ENCODE measurements at places on chromosomes 6 and 20.

DNA sequence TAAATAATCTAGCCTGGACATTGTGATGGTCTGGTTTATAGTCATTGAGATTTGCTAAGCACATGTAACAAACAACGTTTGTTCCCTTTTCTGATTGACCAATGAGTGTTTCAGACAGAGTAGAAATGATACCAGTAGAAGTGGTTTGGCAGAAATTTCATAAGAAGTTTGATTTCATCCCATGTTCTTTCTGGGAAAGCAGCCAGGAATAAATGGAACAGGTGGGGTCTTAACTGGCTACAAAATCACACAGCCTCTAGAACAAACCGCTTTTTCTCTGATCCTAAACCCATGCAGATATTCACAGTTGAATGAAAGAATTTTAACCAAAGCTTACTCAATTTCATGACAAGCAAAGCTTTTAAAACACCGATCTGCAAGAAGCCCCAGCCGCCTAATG is 227.5 kb downstream of the UST start:
- DNase-seq, result no peak

DNA sequence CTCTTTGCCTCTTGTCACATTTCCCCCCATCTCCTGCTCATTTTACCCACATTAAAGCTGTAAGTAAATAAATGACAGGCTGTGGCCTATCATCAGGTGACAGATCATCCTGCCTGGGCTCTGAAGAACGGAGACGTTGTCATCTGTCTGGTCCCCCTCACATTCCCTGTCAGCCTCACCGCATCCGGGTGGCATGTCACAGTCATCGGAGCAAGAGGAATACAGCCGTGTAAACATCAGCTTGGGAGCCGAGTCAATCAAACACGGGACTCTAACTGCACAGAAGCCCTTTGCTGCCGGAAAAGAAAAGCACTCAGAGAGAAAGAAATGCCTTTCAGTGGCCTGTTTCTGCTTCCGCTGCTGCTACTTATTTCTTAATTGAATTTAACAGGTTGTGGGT is 371.9 kb upstream of the ID4 start:
- no peak for DNase-seq

DNA sequence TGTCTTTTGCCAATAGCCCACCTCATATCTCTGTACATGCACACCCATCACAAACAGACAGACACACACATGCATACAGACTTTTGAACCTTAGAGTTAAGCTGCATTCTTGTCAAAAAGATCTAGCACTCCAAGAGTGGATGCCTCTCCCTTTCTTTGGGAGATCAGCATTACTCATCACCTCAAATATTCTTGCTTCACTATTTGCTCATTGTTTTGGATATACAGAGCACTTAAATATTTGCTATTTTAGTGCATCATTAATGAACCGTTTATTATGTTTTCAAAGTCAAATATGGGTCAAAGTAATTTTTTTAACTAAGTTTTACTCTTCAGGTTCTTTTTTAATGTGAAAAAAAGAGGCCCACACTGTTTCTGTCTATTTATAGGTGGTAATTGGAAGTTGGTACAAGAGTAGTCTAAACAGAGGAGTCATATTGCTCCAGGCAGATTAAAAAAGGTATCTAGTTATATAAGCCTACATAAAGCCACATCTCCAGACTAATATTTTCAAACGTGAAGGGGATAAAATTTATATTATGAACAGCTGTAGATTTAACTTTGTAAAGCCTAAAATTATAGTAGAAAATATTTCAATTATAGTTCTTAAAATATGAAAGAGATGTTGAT is 102.6 kb downstream of the FLRT3 start:
- no peak for DNase-seq

DNA sequence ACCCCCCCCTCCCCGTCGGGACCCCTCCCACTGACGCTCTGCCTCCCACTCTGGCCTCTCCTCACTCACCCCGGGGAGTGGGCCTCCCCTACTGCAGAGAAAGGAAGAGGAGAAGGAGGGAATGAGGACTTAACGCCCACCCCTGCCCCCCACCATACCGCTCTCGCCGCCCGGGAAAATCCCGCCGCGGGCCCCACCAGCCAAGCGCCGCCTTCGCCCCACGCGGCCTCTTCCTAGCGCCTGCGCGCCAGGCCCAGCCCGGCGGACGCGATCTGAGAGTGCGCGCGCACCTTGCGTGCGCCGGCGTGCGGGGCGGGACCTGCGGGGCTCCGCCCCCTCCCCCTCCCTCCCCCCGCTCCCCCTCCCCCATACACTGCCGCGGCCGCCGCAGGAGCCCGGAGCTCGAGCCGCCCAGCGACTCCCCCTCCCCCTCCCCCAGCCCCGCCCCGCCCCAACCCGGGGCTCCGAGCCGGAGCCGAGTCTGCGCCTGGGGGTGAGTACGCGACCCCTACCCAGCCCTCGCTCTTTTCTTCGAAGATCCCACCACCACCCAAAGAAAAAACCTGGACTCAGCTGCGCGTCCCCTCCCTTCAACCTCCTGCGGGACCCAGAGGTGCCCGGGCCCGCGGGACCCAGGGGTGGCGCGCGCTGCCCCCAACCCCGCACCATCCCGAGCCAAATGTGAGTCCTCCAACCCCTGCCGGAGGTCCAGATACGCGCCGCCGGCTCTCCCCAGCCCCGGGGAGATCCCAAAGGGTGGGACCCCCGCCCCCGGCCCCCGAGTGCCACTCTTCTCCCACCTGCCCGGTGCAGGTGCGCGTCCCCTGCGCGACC is at the start of the genes MRPL14 and TMEM63B:
Gene MRPL14 (minus strand): TSS at position 267 of the 834 bp plus-strand sequence. CDS start 10,841 bp downstream, outside the sequence.
Gene TMEM63B (plus strand): TSS at position 369 of the 834 bp plus-strand sequence. CDS start 7,031 bp downstream, outside the sequence.
- peak; percentile 90 for DNase-seq

DNA sequence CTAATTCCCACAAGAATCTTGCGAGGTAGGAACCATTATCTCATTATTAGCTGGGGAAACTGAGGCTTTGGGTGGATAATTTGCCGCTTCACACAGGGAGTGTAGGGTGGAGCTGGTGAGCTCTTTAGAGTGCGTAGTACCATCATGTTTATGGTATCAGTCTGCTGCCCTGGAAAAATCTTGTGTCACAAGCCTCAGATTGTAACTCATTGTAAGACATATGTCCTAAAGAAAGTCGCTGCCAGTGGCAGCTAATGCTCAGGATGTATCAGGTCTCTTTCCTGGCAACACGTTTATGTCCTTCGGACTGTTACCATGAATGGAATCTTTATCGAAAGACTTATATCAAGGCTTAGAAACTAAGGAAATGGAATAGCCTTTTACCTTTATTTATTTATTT is 1.9 kb downstream of the ZFAND3 start:
- no peak for DNase-seq

DNA sequence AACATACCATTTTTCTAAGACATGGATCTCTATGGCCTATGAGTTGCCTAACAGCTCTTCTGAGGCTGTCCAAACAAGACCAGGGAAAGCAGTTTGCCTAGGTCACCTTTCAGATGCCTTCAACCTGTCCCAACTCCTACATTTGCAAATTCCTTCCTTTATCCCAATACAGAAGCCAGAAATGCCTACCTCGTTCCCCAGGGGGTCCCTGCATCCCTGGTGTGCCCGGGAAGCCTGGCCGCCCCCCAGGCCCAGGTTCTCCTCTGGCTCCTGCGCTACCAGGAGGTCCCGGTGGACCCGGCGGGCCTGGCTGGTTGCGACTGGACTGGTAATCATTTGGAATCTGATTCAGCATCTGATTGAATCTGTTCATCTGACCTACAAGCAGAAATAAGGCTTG is 115.9 kb downstream of the COL12A1 start:
- no peak for DNase-seq

- DNase-seq, result no peak
Measured at GRCh38 chr6:79250559-79250958, 16.1 kb upstream of the HMGN3 start.

- no peak for DNase-seq
Measured at GRCh38 chr6:3620937-3621336, 130.6 kb downstream of the PXDC1 start.

GRCh38 chr6:8335896-8336295 is 99.4 kb downstream of the SLC35B3 start:
- DNase-seq, result no peak

- no peak for DNase-seq
Measured at GRCh38 chr6:45253453-45253852, 74.7 kb upstream of the RUNX2 start.

GRCh38 chr6:50198245-50198644 is 148.5 kb upstream of the DEFB112 start:
- DNase-seq, result no peak
